ENCODE measurements at places on chromosomes 2 and 18. TPM values are rescaled to one million over a fixed set of nuclear protein-coding genes. Genes with fewer than 3 reads are reported as not detected.

The RAB27B gene
- 0.16 TPM for total RNA-seq

The RAB12 gene
- 103 TPM for total RNA-seq

DNA sequence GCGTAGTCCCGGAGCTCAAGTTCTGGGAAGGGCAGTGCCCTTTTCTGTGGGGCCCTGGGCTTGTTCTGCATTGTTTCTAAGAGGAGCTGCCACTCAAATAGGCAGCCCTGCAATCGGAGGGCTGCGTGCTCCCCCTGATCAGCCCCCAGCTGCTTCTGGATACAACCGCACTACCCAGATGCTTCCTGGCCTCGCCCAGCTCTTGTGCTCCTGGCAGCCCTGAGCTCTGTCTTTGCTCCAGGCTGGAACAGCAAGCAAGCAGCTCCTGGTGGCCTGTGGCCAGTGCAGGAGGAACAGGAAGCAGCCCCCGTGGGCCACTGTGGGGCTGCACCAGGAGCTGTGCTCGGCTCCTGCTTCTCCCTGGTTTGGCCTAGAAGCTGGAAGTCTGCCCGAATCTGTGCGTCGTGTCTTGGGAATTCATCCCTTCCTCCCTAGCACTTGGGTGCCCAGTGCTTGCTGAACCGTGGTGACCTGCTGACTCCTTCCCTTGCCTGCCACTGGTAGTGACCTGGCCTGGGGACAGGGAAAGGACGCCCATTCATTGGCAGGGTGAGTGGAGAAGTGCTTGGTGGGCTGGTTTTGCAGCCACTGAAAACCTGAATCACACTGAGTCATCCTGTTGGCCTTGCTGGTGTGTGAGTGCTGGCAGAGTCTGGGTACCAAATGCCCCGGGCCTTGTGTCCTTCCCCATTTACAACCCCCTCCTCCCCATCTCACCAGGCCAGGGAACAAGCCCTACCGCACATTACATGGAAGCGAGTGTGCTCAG lies 27.3 kb upstream of the NTSR2 start:
- H3K4me1 ChIP-seq = peaks cover 35% of the 10 kb centered on the region
- H3K27me3 ChIP-seq = no peaks in the 10 kb centered on the region
- no peaks in the 10 kb centered on the region for H3K36me3 ChIP-seq
- peak; percentile 44 for DNase-seq
- no peak overlapping the region for H3K4me3 ChIP-seq

GRCh38 chr2:70049255-70049654 lies 38.0 kb upstream of the PCBP1 start:
- H3K27me3 ChIP-seq = no peaks in the 10 kb centered on the region
- no peak overlapping the region for H3K4me3 ChIP-seq
- H3K4me1 ChIP-seq = peaks cover 26% of the 10 kb centered on the region
- H3K36me3 ChIP-seq = peaks cover 44% of the 10 kb centered on the region
- no peak for DNase-seq
- H3K27ac ChIP-seq = no peak overlapping the region

The TMEFF2 gene
- 0.16 TPM for total RNA-seq

Measured in left ventricle myocardium inferior (tissue), 1 donor.